ENCODE measurements at places on chromosomes 6 and 20.
A peak's percentile ranks its signal among the peaks of the same experiment; 100 is the strongest.

DNA sequence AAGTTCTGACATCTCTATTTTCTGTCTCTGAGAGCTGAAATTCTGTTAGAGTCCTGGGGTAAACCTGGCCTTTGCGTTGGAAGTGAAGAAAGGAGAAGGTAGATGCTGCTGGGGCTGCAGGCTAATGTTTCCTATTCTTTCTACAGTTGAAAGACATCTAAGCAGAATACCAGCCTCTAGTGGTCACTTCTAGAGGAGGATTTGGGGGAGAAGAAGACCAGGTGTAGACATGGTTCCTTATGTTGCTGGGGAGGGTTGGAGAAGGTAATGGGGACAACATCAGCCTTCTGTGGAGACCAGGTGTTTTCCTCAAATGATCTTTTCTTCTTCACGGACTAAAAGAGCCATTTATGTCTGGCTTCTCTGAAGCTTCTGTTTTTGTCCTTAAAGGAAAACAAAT lies 62.6 kb downstream of the BTBD3 start:
- no peak for DNase-seq

GRCh38 chr6:40479706-40480105 lies 107.5 kb downstream of the LRFN2 start:
- DNase-seq: no peak

GRCh38 chr20:58293453-58293852 lies 16.1 kb upstream of the RAB22A start:
- DNase-seq: peak; percentile 51

- DNase-seq: no peak
Measured at GRCh38 chr6:151882206-151882605, 74.7 kb downstream of the ESR1 start.

GRCh38 chr6:144384427-144384826 lies 99.3 kb downstream of the UTRN start:
- DNase-seq: no peak

DNA sequence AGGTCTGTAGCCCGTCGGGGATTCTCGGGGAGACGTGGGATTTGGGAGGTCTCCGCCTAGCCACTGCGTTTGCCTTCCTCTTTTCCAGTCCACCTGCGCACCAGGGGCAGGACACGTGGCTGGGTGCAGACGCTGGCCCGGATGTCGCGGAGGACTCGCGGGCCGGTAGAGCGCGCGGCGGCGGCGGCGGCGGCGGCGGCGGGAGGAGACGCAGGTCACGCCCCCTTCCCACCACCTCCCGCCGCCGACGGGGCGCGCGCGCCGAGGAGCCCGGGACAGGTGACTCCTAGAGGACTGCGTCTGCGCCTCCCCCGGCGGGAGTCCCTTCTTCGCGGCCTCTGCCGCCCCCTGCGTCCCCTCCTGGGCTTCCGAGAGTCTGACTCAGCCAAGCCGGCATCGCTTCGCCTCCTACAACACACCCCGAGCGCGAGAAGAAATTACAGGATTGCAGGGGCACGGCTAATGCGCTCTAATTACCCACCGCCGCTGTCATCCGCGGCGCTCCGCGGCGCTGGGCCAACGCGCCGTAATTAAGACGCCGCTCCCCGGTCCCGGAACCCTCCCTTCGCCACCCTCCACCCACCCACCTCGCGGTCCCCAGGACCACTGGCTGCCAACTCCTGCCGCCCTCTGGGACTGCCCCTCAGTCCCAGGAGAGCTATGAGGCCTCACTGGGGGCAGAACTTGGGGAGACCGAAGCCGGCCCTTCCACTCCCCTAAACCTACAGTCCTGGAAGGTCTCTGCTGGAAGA lies 124.5 kb downstream of the MRPL14 start:
- no peak for DNase-seq

- DNase-seq: no peak
Measured at GRCh38 chr6:42226161-42226611, 8.5 kb upstream of the MRPS10 start.

- DNase-seq: no peak
Measured at GRCh38 chr6:72857791-72858585, 236.1 kb downstream of the KCNQ5 start.
